ENCODE measurements at places on chromosomes 6 and 20. TPM values are rescaled to one million over a fixed set of nuclear protein-coding genes. Genes with fewer than 3 reads are reported as not detected.

Gene ENPP3
- 1.0 TPM for total RNA-seq

Gene PNPLA1
- 0.57 TPM for total RNA-seq

Gene KIAA1586
- total RNA-seq: 17.9 TPM

Gene CPNE5
- 0.30 TPM for total RNA-seq

Gene LPA
- total RNA-seq: 1.4 TPM

Gene SCUBE3
- total RNA-seq: 6.1 TPM

DNA sequence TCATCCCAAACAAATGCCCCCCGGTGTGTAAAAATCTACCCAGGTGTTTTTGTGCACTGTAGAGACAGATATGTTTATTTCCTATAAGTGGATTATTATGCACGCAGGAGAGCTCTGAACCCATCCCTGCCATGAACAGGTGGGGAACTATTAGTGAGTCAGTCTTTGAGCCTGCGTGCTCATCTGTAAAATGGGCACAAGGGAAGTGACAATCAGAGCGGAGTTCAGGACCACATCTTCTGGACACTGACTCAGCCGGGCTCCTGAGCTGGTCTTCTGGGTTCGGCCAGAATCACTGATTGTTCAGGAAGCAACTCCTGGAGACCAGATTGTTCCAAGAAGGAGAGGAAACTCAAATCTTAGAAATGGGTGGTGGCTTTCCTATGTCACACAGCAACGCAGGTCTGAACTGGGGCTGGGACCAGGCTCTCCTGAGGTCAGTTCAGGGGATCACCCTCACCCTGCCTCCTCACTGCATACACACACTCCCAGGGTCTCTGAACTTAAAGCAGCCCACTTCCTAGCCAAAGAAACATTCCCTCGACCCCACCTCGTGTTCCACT is 27.3 kb upstream of the TGM2 start:
- no peaks in the 10 kb centered on the region for H3K27me3 ChIP-seq
- no peak for DNase-seq
- no peaks in the 10 kb centered on the region for H3K36me3 ChIP-seq
- H3K4me1 ChIP-seq: peaks cover 9% of the 10 kb centered on the region
- no peak overlapping the region for H3K4me3 ChIP-seq

- no peak overlapping the region for H3K4me3 ChIP-seq
- no peaks in the 10 kb centered on the region for H3K36me3 ChIP-seq
- no peak for DNase-seq
- no peaks in the 10 kb centered on the region for H3K27me3 ChIP-seq
- no peak overlapping the region for H3K27ac ChIP-seq
- H3K4me1 ChIP-seq: no peaks in the 10 kb centered on the region
These were observed 601.0 kb downstream of the GRIK2 start for GRCh38 chr6:101994521-101994920.

DNA sequence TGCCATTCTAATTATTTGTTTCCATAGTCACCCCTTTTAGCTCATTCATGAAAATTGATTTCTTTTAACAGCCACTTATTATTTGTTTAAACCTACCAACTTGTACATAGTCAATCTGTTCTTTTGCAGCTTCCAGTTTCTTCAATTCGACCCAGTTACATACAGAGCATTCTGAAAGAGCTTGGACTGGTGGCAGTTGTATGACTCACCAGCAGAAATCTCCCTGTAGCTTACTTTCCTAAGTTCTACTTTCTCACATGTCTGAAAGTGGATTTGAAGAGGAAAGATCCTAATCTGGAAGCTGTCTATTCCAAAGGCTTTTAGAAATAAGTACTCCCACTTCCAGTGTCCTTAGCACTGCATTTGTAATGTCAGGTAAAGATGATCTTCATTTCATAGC is 447.9 kb downstream of the HTR1B start:
- no peaks in the 10 kb centered on the region for H3K4me1 ChIP-seq
- H3K36me3 ChIP-seq: no peaks in the 10 kb centered on the region
- no peak overlapping the region for H3K4me3 ChIP-seq

DNA sequence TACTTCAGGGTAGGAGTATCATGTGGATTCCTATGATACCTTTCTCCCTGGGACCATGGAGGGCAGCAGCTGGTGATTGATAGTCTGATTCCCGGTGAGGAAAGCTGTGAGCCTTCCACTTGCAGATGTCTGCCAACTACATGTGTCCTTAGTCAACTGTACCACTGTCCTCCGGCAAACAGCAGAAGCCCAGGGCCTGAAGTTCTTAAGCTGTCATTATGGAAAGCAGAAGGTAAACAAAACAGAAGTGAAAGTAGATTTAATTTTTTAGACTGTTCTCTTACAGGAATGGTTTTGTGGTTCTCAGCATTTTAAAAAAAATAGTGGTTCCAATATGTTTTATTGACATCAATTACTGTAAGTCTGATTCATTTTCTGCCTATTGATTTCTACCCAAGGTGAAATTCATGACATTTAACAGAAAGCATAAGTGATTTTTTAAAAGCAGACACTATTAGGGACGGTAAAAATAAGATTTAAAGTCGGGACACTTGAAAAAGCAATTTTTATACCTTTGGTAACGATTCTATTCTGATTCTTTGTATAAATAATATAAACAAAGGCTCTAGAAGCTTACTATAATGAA is 36.6 kb downstream of the PTPN1 start:
- no peaks in the 10 kb centered on the region for H3K4me1 ChIP-seq
- H3K27ac ChIP-seq: no peak overlapping the region
- no peaks in the 10 kb centered on the region for H3K27me3 ChIP-seq
- no peak for DNase-seq

- no peak overlapping the region for H3K27ac ChIP-seq
- H3K36me3 ChIP-seq: no peaks in the 10 kb centered on the region
- DNase-seq: no peak
- no peaks in the 10 kb centered on the region for H3K4me1 ChIP-seq
- peaks cover 7% of the 10 kb centered on the region for H3K27me3 ChIP-seq
These were observed 43.5 kb downstream of the TFAP2B start for GRCh38 chr6:50862176-50862575.

DNA sequence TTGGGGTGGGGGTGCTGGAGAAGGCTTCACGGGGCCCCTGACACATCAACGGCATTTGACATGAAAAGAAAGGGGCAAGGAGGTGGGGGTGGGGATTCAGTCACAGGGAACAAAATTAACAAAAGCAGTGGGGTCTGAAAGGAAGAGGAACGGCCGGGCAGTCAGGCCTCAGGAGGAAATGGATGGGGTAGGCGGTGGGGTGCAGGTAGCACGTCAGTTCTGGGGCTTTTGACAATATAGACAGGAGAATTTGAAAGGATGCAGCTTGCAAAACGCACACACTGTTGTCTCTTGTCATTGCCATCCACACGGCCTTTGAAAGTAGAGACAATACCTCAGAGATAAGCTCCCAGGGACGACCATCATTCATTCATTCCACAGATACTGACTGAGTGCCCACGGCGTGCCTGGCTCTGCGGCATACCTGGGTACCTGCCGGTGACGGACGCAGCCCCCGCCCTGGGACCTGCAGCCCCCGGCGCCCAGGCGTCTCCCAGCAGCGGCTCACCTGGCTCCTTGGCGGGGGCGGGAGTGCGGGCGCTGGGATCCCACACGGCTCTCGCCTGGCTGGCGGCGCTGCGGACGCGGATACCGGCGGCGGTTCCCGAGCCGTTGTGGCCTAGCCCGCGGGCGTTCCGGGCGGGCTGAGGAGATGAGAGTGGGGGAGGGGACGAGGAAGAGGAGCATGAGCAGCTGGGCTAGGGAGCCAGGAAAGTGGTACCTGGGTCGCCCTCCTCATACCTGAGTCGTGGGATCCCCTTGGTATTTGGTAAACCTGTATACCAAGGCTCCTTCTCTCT is at the start of gene SLC26A8:
TSS of gene SLC26A8 (minus strand) at position 646 of the 800 bp plus-strand sequence. CDS start 4,934 bp downstream, outside the sequence.
- H3K4me1 ChIP-seq: no peaks in the 10 kb centered on the region
- H3K36me3 ChIP-seq: no peaks in the 10 kb centered on the region
- peak; percentile 41 for DNase-seq
- H3K4me3 ChIP-seq: no peak within 1 kb of the TSS
- no peaks in the 10 kb centered on the region for H3K27me3 ChIP-seq
- no peak within 1 kb of the TSS for H3K27ac ChIP-seq

DNA sequence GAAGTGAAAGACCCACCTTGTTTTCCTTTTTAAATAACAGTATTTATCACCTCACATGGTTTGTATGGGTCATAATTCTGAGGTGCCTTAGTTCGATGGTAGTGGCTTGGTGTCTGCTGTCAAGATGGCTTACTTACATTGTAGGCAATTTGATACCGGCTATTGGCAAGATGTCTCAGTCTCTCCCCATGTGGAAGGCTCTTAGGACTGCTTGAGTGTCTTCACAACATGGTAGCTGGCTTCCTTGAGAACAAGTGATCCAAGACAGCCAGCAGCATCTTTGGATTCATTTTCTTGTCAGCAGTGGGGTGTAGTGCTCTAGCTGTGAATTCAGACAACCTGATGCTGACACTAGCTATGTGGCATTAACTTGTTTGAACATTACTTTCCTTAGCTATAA is 70.1 kb downstream of the CBFA2T2 start:
- no peak for DNase-seq
- H3K27ac ChIP-seq: no peak overlapping the region
- H3K36me3 ChIP-seq: no peaks in the 10 kb centered on the region
- H3K27me3 ChIP-seq: no peaks in the 10 kb centered on the region

DNA sequence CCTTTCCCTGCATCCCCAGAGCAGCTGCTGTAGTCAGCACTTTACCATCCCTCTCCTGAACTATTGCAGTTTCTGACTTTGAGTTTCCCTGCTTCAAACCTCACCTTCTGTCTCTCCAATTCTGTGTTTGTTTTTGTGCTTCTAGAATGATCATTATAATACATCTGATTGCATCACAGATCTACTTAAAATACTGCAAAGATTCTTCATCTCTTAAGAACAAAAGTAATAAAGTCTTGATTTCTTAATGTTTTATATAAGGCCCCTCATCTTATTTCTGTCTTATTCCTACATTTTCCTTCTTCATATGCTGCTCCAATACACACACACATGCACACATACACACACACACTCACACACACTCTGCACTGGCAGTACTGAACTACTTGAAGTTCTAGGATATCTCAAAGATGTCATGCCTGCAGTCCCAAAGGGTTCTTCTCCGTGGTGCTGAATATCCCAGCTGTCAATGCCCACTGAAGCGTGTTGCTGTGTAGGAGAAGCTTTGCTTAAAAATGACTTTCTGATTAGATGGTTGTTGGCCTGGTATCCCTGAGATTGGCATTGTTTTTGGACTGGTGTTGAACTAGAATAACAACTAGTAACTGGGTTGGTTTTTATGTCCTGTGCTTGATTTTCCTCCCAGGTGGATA is 97.2 kb downstream of the MAP3K4 start:
- H3K27me3 ChIP-seq: no peaks in the 10 kb centered on the region
- no peak overlapping the region for H3K4me3 ChIP-seq
- H3K4me1 ChIP-seq: no peaks in the 10 kb centered on the region
- H3K36me3 ChIP-seq: no peaks in the 10 kb centered on the region
- peak; percentile 8 for DNase-seq

GRCh38 chr20:6599876-6600735 is 167.4 kb upstream of the BMP2 start:
- peaks cover 13% of the 10 kb centered on the region for H3K4me1 ChIP-seq
- H3K27ac ChIP-seq: no peak overlapping the region
- H3K4me3 ChIP-seq: no peak overlapping the region
- no peaks in the 10 kb centered on the region for H3K27me3 ChIP-seq

DNA sequence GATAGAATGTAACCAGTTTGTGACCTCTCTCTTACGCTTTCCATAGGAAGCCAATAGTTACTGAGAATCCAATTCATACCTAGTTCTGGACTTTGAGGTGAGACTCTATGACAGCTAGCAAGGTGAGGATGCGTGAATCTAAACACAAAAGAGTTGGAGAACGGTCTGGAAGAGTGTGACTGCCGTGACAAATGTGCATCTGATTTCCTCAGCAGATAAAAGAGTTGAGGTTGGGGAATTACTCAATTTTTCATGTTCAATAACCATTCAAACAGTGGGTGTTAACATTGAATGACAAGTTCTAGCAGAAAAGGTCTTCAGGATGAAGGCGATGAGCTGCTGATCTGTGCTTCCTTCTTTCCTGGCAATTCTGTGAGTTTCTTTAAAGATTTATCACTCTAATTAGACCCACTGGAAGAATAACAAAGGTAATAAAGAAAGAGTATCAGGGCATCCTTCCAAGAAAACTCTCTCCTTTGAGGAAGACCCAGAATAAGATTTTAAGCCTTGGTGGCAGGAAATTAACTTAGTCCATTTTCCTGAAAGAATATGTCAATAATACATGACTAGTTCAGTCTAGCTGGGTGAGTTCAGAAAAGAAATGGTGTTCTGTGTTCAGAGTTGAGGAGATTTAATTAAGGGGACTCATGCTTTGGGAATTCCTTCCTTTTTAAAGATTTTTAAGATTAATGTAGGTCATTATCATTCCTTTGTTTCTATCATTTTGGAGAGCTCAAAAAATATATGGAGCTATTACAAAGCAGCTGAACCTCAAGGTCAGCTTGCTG is 24.5 kb downstream of the KIF3B start:
- peaks cover 9% of the 10 kb centered on the region for H3K4me1 ChIP-seq
- H3K27ac ChIP-seq: no peak overlapping the region

GRCh38 chr6:56815436-56815835 is 139.5 kb upstream of the BEND6 start:
- H3K27me3 ChIP-seq: no peaks in the 10 kb centered on the region
- no peaks in the 10 kb centered on the region for H3K36me3 ChIP-seq
- no peak overlapping the region for H3K4me3 ChIP-seq

DNA sequence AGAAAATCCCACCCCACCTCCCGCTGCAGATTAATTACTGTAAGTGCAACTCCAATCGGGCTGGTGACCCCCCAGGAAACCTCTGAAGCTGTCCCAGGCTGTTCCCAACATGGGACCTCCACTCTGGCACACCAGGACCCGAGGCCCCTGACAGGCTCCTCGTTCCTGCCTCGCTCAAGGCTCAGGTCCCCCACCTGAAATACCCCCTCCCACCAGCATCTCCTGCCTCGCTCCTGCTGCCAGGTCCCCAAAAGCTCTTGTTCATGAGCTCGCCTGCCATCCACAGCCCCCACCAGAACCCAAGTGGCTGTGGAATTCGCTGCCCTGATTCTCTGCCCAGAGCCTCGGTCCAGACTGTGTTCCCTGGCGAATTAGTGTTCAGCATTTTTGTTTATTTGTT is 26.1 kb downstream of the NPEPL1 start:
- H3K27ac ChIP-seq: no peak overlapping the region
- no peaks in the 10 kb centered on the region for H3K36me3 ChIP-seq
- no peaks in the 10 kb centered on the region for H3K4me1 ChIP-seq
- no peaks in the 10 kb centered on the region for H3K27me3 ChIP-seq

DNA sequence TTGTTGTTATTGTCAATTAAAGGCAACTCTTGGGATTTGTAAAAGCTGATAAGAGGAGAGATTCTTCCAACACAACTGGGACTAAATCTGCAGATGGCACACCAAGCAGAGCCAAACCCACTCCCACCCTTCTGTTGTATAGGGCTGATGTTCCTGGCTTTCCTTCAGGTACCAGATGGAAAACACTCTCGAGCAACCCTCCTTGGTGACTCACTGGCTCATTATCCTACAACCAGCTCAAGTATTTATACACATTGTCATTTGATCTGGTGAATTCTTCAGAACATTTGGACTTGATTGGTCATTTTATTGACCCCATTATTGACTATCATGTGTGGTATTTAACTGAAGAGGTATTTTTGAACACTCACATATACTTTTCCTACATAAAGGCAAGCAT is 190.3 kb upstream of the PCSK2 start:
- no peaks in the 10 kb centered on the region for H3K4me1 ChIP-seq
- H3K4me3 ChIP-seq: no peak overlapping the region
- peaks cover 5% of the 10 kb centered on the region for H3K27me3 ChIP-seq
- no peak overlapping the region for H3K27ac ChIP-seq
- no peaks in the 10 kb centered on the region for H3K36me3 ChIP-seq

- peaks cover 5% of the 10 kb centered on the region for H3K4me1 ChIP-seq
- H3K27ac ChIP-seq: no peak overlapping the region
- no peaks in the 10 kb centered on the region for H3K27me3 ChIP-seq
- no peak overlapping the region for H3K4me3 ChIP-seq
These were observed 21.8 kb downstream of the SYNDIG1 start for GRCh38 chr20:24491041-24491756.

- no peaks in the 10 kb centered on the region for H3K36me3 ChIP-seq
- no peak overlapping the region for H3K27ac ChIP-seq
- no peaks in the 10 kb centered on the region for H3K27me3 ChIP-seq
- DNase-seq: no peak
These were observed 165.4 kb downstream of the OGFRL1 start for GRCh38 chr6:71454056-71454455.

Data from hepatocyte (in vitro differentiated cells).